Effector memory CD4-positive, alpha-beta T cell (primary cell): ENCODE measurements at places on chromosomes 11 and 22.

GRCh38 chr11:125236072-125236825 is 71.7 kb downstream of the PKNOX2 start:
- DNase-seq: no peak

DNA sequence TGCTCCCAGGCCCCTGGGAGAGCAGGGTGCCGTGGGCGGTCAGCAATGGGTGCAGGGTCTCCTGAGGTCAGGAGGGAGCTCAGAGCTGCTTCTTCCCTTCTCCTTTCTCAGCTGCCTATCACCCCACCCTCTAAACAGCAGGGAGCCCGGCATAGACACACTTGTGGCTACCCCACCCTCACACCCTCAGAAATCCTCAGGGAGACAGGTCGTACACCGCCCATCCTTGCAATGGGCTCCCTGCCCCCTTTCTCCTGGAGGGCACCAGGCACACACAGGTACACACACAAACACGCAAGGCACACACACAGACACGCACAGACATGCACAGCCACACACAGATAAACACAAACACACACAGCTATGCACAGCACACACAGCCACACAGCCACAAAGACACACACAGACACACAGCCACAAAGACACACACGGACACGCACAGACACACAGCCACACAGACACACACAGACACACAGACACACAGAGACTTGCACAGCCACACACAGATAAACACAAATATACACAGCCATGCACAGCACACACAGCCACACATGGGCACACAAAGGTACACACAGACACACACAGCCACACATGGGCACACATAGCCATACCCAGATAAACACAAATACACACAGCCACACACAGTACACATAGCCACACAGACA is 44.9 kb upstream of the TH start:
- no peak for DNase-seq

GRCh38 chr11:16167706-16168487 is 188.4 kb downstream of the SOX6 start:
- DNase-seq: no peak

- DNase-seq: no peak
Measured at GRCh38 chr22:35690001-35690400, 27.7 kb upstream of the APOL5 start.

- DNase-seq: no peak
Measured at GRCh38 chr11:74341921-74342320, 30.5 kb upstream of the P4HA3 start.

DNA sequence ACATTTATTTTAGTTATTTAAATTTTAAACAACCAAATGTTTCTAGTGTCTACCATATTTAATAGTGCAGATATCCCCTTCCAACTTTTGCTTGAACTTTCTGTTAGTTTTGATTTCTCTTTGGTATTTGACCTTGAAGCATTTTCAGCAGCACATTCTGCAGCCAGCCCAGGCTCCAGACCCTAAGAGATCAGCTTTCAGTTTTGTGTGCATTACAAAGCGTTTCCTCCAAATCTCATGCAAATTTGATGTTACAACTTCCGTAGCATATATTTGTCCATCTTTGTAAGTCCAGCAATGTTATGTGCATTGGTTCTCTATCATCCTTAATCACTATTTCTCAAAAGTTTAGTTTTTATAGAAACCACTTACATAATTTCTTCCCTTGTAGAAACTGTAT is 14.6 kb upstream of the SERGEF start:
- DNase-seq: no peak

GRCh38 chr11:131737357-131737756 is 366.9 kb downstream of the NTM start:
- DNase-seq: no peak

DNA sequence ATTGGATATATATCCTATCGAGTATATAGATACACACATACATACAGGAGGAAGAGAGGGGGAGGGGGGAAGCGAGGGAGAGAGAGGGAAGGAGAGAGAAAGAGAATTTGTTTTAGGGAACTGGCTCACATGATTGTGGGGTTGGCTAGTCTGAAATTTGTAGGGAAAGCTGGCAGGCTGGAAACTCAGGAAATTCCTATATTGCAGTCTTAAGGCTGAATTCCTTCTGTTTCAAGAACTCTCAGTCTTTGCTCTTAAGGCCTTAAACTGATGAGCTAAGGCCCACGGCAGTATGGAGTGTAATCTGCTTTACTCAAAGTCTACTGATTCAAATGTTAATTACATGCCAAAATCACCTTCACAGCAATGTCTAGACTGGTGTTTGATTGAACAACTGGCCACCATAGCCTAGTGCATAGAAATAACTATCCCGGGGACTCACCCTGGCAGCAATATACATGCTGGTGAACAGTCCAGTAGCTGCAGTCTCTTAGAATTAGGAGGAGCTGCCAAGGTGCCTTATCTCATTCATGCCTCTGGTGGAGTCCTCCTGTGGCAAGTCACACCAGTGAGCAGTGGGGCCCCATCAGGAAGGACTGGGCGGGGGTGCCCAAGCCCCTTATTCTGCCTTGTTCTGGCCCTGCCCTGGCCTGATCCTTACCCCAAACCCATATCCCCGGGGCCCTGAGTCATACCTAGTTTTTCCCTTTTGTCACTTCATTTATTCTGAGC is 59.7 kb upstream of the AMPD3 start:
- no peak for DNase-seq

- DNase-seq: no peak
Measured at GRCh38 chr11:34339149-34340064, 18.4 kb downstream of the ABTB2 start.

GRCh38 chr11:67656278-67656922 is 5.9 kb upstream of the ACY3 start:
- DNase-seq: no peak

DNA sequence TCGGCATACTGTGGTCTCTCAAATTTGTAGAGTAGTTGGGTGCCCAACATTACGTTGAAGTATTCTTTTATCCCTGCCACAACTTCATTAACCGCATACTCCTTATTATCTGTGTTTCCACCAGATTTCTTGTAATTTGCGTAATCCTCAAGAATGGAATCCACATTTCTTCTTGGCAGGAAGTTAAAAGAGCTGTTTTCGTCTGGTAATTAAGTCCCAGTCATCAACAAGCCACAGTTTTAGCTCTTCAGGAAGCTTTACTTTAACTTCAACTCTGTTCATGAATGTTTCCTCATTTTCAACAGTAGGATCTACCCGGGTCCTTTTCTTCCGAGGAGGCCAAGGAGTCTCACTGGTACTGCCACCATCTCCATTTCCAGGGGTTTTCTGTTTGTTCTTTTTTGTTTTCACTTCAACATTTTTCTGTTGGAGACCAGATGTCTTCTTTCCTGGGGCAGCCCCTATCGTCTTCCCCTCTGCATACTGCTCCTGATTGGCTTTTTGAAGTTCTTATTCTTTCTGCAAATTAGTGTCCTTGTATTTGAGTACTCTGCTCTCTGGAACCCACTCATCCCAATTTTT is 30.3 kb downstream of the PDE3B start:
- no peak for DNase-seq

DNA sequence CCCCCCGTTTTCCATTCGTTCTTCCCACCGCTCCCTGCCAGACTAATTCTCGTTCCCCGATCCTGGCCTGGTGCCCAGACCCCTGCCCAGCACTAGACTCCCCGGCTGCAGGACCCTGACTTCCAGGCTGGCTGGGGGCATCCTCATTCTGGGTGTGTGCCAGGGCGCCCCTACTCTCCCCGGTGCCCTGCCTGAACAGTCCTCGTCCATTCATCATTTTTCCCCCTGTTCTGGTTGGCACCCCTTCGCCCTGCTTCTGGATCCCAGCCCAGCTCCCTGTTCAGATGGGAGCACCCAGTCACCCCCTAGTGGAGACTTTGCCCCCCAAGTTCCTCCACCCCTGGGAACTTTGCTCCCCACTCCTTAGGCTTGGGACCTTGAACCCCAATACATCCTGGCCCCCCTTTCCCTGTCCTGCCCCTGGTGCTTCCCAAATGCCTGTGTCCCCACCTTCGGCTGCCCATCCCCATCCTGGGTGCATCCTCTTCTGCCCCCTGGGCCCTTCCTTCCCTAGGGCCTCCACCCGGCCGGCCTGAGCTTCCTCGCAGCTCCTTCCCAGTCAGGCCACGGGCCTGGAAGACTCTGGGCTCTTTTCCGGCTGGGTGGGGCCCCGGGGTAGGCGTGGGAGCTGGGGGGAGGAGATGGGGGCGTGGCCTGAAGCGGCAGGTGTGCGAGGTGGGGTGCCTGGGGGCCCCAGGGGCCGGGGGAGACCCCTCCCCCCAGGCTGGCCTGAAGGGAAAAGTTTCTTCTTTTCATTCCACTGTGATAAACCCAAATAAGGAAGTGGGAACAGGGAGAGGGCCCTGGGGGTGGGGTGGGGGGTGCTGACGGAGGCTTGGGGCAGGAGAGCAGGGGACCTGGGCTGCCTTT is 908 bp downstream of the PLCB3 start:
- DNase-seq: no peak

DNA sequence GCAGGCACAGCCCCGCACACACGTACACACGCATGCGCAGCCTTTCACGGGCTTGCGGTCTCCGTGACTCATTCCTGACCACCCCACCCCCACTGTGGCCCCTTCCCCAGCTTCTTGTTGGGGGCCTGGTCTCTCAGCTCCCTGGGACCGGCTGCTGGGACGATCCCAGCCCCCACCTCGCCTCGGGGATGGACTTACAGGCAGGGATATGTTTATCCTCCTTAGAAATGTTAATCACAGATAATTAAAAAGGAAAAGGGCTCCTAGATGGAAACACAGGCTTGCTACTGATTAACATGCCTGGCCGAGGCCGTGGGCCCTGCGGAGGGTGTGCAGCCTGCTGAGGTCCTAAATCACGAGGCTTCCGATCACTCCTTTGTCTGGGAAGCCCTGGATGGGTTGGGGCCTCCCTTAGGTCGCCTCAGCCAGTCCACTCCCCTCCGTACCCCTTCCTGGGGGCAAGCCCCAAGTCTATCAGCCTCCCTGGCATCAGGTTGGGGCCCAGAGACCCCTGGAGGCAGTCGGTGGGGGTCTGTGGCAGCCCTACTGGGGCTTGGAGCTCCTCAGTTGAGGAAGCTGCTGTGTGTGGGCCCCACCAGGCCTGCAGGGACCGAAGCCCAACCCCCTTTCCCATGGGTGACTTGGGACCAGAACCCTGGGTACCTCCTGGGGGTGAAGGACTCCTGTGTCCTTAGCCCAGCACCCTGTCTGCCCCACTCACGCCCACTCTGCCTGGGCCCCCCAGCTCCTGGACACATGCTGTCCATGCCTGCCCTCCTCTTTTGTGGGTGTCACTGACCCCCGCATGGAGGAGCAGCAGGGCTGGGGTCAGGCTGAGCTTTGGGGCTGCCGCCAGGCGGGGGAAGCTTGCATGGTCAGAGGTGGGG is 20.6 kb downstream of the TSPAN4 start:
- no peak for DNase-seq

DNA sequence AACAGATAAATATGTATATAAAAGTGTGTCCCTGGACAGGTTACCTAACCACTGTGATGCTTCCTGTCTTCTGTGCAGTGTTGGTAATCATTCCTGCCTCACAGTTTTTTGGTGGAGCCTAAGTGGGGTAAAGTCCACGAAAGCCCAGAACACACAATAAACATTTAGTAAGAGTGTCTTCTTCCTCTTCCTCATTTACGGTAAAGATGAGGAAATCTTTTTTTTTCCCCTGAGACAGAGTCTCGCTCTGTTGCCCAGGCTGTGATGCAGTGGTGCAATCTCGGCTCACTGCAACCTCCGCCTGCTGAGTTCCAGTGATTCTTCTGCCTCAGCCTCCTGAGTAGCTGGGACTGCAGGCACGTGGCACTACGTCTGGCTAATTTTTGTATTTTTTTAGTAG is 117.1 kb downstream of the LDLRAD3 start:
- DNase-seq: no peak

DNA sequence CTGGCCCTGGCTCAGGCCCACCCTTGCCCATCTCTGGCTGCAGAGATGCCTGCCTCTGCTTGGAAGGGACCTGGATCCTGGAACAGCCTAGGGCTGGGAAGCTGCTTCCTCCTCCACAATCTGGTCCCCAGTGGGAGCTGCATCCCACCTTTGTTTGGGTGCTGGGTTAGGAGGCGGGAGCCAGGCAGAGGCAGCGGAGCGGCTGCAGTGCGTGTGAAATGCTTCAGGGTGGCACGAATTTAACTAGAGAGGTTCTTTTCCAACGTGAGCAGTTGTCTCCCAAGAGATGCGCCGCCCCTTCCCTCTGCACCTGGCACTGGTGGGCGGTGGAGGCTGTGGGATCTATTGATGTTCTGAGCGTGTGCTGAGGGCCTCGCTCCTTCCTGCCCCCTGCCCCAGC is 31.6 kb downstream of the BRSK2 start:
- no peak for DNase-seq

DNA sequence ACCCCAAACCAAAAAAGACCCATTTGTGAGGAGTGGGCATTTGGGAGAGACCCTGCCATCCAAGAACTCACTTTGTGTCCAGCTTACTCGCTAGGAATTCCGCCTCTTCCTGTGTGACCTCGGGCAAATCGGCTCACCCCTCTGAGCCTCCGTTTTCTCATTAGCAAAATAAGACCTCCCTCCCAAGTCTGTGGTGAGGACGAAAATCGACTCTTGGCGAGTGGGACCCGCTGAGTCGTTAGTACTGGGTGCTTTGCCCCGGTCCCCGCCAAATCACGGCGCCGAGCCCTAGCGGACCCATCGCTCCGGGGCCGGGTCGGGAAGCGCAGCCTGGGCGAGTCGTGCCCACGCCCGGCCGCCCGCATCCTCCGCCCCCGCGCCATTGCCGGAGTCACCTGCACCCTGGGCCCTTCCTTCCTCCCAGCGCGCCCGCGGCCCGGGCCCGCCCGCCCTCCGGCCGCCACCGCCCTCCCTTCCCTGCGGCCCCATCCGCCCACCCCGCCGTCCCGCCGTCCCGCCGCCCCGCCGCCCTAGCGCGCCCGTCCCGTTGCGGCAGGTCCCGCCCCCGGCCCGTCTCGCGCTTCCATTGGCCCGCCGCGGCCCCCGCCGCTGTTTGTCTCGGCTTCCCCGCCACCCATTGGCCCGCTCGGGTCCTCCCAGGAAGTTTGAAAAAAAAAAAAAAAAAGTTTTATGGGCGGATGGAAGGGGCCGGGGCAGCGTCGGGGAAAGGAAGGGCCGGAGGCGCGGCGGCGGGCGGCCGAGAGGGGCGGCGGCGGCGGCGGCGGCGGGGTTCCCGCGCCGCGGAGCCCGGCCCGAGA is 48.9 kb downstream of the TRIOBP start:
- DNase-seq: peak; percentile 79

- no peak for DNase-seq
Measured at GRCh38 chr11:68541991-68542390, 81.4 kb downstream of the PPP6R3 start.

DNA sequence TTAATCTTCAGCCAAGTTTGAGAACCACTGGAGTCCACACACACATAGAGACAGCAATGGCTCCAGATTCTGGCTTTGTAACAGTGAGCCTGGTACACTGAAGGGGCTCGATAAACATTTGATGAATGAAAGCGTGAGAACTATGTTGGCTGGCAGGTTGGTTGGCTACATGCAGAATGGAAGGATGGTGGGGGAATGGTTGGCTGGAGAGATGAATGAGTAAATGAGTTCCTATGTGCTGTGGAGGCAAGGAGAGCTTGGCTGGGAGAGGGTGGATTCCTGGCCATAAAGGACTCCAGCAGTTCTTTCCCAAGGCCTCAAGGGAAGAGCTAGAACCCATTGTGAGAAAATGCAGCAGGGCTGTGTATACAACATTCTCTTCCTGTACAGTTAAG is 168.0 kb upstream of the NECTIN1 start:
- no peak for DNase-seq

- no peak for DNase-seq
Measured at GRCh38 chr11:14975252-14975587, 3.1 kb upstream of the CALCA start.
